ENCODE measurements at places on chromosomes 12 and 14.

- DNase-seq, result no peak
Measured at GRCh38 chr12:88952562-88952942, 372.3 kb upstream of the KITLG start.

GRCh38 chr14:55604488-55604887 is 24.5 kb downstream of the KTN1 start:
- no peak for DNase-seq

- peak; percentile 6 for DNase-seq
Measured at GRCh38 chr12:3496957-3497356, 6.0 kb downstream of the PRMT8 start.

- no peak for DNase-seq
Measured at GRCh38 chr12:16449459-16449858, 102.0 kb downstream of the MGST1 start.

DNA sequence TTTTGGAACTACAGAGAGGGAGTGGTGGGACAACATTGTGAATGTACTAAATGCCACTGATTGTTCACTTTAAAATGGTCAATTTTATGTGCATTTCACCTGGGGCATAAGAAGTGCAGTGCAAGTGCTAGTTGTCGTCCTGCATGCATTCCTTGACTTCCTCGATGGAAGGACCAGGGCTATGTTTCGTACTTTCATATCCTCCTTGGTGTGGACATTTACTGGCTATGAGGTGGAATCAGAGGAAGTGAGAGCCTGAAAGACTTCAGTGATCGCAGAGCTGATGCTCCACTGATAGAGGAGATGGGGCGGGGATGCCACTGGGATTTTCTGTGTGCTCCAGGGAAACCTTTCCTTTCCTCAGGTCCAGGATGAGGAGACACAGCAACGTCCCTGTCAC is 54.1 kb upstream of the DDX11 start:
- no peak for DNase-seq

- no peak for DNase-seq
Measured at GRCh38 chr12:25417071-25417470, 136.0 kb downstream of the LMNTD1 start.

- DNase-seq, result no peak
Measured at GRCh38 chr14:76045773-76046172, 60.2 kb downstream of the IFT43 start.

- DNase-seq, result no peak
Measured at GRCh38 chr12:132152953-132153352, 8.7 kb downstream of the NOC4L start.

- no peak for DNase-seq
Measured at GRCh38 chr14:52267501-52268278, at the start of gene PTGDR. PTGDR (plus strand) TSS chr14:52267698; CDS start chr14:52267815, 117 bp downstream.

- no peak for DNase-seq
Measured at GRCh38 chr14:101186544-101186943, 283.0 kb upstream of the RTL1 start.

GRCh38 chr12:10042167-10042566 is 11.7 kb downstream of the CLEC9A start:
- DNase-seq, result no peak

DNA sequence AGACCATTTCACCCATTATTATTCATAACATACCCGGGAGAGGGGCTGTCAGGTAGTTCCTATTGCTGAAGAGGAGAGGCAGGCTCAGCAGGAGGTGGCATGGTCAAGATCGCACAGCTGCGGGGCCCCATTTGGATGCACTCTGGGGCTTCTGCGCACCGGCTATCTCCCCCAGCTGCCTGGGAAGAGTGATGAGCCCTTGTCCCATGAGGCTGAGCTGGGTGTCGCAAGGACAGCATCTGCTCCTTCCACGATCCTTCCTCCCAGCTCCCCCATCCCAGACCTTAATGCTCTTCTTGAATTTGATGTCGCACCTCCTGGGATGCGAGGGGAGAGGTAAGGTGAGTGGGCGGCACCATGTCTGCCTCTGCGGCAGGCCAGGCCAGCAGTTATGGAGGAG is 62.6 kb downstream of the SLC24A4 start:
- no peak for DNase-seq

GRCh38 chr14:22303589-22304195 is 285.3 kb downstream of the DAD1 start:
- DNase-seq, result no peak

DNA sequence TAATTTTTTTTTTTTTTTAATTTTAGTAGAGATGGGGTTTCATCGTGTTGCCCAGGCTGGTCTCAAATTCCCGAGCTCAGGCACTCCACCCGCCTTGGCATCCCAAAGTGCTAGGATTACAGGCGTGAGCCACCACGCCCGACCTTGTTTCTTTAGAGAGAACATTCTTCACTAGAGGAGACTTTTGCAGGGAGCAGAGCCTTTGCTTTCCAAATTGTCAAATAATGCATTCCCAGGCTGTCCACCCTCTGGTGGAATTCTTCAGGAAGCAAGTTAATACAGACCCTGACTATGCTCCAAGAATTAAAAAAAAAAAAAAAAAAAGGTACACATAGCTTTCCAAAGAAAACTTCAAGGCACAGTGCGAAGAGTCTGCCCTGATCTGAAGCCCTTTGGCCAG is 6.8 kb downstream of the ALDH1L2 start:
- no peak for DNase-seq

DNA sequence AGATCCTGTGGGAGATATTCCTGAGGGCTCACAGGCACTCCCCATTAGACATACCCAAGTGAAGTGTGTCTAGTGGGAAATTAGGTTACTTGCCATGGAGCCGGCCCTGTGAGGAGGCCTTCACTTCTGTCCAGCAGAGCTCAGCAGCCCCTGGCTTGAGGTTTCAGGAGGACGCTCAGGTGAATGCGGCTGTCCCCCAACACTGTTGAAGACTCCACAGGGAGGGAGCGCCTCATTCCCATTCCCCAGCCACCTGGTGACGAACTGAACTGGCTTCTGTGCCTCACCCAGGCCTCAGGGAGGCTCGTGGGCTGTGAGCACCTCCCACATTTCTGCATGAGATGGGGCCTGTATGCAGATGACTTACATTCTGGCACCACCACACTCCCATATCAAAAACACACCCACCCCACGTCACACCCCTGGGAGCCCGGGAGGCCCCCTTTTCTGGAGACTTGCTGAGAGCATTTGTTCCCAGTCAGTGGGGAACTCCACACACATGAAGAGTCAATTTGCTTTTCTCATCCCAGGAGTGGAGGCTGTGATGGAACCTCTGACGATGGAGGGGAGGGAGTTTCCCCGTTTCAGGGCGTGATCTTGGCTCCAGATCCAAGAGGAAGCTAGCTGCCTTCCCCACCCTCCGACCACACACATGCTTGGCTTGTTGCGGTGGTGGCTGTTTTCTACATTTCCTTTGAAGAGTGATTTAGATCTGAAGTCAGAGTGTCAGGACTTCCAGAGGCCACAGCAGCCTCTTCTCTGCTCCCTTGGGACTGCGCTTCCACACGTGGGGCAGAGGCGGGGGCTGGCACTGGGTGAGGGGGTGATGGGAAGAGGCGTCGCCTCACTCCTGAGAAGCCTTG is 120.7 kb downstream of the ADGRD1 start:
- no peak for DNase-seq

DNA sequence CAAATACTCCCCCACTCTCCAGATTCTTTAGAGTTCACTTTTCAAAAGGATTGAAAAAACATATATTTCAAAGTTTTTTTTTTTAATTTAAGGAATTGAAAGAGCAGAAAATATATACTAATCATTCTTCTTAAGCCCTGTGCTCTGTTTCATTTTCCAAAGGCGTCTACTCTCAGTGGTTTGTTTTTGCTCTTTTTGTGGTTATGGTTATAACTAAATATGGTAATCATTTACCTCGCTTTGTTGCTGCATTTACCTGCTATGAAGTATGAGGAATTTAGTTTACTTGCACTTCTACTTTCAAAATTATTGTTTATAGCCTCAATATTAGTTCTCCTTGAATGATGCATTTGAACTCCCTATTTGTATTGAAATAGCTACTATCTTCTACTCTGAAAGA is 55.9 kb upstream of the LRRK2 start:
- peak; percentile 56 for DNase-seq

DNA sequence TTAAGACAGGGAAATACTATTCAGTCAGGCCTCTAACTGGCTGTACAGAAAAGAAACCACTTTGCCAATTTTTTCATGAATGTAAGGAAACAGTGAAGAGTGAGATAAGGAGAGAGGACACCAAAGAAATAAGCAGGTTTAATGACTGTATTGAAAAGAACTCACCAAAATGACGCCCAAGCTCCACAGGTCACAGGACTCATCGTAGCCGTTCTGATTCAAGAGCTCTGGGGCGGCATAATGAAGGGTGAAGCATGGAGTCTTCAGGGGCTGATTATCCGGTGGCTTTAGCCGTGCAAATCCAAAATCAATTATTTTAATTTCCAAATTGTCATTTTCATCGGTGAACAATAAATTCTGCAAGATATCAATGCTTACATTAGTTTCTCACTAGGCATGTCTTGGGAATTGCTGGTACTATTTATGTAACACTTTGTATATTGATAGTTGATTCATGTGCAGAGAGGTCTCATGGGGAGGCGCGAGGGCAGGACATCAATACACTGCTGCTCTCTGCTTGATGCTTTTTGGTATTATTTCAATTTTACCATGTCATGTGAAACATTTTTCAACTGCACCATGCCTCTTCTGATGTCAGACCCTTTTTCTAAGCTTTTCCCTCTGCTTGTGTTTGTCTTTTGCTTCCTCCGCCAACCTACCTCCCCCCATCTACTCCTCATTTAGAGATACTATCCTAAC is 74.2 kb upstream of the TTC7B start:
- no peak for DNase-seq

DNA sequence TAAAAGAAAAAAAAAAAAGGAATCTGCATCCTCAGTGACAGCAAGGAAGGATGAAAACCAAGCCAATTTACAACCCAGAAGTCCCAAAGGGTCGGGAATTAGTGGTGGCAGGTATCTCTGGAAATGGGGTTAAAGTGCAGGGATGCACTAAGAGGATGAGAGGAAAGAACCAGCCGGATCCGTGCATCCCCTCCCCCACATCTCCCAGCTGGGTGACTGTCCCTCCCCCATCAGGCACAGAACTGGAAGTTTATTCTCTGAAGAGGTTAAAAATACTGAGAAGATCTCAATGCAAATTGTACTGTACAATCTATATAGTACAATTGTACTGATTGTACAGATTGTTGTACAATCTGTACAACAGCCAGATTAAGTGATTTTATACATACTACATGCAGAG is 15.4 kb downstream of the CLMN start:
- no peak for DNase-seq

DNA sequence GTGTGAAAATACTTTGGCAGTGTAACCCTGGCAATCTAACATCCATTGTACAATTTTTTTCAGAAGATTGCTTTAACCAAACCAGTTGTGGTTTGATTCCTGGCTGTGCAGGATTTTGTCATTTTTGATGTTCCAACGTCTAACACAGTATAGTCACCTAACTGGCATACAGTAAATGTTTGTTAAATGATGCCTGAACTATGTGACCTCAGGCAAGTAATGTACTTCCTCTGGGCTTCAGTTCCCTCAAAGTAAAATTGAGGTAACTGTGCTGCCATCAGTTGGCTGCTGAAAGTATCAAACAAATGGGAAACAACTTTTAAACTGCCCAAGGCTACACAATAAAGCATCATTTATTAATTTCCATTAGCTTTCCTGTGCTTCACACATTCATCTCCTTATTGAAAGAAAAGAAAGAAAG is 4.3 kb downstream of the TM7SF3 start:
- no peak for DNase-seq

- DNase-seq, result peak; percentile 50
Measured at GRCh38 chr14:62117010-62117750, 355.0 kb downstream of the SNAPC1 start.

GRCh38 chr12:130719263-130719859 is 3.3 kb upstream of the RIMBP2 start:
- no peak for DNase-seq

DNA sequence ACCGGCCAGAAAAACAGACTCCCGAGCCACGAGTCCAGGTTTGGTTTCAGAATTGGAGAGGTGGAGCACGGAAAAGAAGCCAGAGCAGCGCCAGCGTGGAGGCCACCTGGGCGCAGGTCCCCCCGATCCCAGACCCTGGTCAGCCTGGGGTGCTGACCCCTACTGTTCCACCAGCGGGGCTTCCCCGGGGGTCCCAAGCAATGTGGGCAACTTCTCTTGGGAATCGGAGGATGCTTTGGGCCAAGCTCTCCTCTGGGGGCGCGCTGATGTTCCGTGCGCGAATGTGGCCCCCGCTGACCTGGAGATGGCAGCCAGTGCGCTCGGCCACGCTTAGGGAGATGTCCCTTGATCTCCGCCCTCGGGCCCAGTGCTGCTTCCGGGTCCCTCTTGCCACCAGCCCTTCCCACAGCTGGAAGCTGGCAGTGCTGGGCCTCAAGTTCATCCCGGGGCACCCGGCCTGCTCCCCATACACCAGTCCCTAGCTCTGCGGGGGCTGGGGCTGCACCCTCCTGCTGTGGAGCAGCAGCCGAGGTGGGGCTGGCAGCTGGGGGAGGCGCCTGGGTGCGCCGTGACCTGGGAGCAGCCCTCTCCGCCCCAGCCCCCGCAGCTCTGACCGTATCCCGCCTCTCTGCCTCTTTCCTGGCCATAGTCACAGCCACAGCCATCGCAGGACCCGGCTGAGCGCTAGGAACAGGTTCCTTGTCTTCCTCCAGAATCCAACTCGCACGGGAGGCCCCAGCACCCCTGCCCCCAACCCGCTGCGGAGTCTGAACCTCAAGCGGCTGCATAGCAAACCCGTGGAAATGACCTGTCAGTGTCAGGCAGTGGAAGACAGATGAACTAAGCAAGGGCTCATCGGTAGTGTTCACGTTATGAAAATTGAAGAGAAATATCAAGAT is 91.2 kb downstream of the RCOR1 start:
- DNase-seq, result no peak

DNA sequence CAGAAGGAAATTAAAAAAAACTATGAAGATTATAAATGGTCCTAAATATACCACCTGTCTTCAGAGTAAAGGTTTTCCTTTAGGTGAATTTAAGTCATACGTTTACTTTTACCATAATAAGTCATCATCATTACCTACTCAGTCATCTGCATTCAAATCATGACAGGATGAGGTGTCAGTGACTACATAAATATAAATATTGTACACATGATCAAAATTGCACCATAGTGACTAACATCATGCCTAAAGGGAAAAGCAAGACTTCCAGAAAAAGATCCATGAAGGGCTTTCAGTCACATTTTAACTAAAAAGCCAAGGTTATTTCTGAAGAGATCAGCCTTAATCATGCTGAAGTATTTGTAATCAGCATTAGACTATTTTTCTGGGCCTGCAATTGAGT is 759.9 kb upstream of the FLRT2 start:
- DNase-seq, result no peak

GRCh38 chr14:95870772-95871171 is 5.9 kb upstream of the TUNAR start:
- no peak for DNase-seq

DNA sequence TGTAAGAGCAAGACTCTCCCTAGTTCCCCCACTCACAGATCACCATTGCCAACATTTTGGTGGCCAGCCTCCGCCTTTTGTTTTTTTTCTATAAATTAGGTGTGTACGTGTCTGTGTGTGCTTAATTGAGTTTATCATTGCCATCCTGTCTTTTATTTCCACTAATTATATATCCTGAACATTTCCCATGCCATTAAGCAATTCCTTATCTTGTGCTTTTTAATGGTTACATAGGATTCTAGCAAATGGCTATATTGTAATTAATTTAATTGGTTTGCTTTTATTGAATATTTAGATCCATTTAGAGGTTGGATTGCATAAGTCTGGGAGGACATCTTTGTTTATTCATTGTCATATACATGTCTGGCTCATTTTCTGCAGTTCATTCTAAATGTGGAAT is 107.3 kb upstream of the RTL1 start:
- DNase-seq, result no peak

GRCh38 chr12:26623136-26623535 is 209.9 kb downstream of the ITPR2 start:
- peak; percentile 34 for DNase-seq

GRCh38 chr14:24246765-24247212 is 4.4 kb upstream of the TINF2 start:
- peak; percentile 85 for DNase-seq
